ENCODE measurements at places on chromosomes 2 and 18.

DNA sequence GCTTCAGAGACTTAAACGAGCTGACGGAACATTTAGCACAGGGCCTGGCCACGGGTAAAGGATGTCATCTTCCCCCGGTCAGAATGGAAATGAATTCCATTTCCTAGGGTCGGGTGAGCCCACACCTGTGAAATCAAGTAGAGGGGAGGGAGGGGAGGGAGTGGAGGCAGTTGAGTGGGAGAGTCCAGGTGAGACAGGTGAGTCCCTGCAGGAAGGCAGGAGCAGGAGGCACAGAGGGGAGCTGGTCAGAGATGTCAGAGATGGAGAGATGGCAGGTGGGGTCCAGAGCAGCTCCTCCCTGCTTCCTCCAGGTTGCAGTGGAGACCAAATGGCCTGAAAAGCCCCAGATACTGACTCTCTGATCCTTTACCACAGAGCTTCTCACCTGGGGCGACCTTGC, 55.2 kb downstream of the SH3BP4 start:
- no peak for DNase-seq

- no peak for DNase-seq
These were observed 626.7 kb downstream of the LRRTM4 start for GRCh38 chr2:76895469-76895868.

DNA sequence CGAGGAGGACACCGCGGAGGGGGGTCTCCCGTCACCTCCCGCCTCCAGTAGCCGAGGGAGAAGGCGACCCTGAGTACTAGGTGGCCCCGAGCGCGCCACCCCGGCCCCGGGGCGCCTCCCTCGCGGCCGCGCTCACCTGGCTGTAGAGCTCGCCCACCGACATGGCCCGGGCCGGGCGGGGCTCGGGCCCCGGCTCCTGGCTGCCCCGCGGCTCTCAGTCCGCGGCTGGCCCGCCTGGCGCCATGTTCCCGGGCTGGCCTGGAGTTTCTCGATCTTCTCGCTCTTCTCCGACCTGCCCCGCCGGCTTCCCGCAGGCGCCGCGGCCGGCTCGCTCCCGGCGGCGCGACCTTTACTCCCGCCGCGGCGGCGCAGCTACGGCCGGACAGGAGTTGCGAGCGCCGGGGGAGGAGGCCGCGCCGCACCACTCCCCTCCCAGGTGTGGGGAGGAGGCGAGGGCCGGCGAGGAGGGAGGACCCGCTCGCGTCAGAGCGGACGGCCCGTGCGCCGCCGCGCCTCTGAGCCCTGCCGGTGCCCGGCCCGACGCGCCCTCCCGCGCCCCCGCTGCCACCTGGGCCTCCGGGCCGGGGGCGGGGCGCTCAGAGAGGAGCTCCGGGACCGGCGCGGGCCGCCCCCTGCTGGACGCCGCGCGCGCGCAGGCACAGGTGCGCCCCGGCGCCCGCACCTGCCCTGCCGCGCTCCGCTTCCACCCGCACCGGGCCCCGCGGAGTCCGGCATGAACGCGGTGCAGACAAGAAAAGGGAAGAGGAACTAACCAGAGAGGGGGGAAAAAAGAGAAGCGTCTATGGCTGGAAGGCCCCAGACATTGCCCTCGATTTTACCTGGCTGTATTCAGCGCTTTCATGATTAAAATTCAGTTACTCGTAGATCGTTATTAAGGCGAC, at the start of gene MYO5B:
MYO5B (minus strand) TSS at position 517 of the 902 bp plus-strand sequence; CDS start at position 163, 354 bp downstream.
- DNase-seq, result no peak

GRCh38 chr2:241656190-241656741, 18.8 kb downstream of the ATG4B start:
- no peak for DNase-seq

- no peak for DNase-seq
These were observed 26.2 kb downstream of the CEP192 start for GRCh38 chr18:13017247-13017875.

- DNase-seq, result no peak
These were observed 1612.6 kb upstream of the NXPH2 start for GRCh38 chr2:140392824-140393223.

DNA sequence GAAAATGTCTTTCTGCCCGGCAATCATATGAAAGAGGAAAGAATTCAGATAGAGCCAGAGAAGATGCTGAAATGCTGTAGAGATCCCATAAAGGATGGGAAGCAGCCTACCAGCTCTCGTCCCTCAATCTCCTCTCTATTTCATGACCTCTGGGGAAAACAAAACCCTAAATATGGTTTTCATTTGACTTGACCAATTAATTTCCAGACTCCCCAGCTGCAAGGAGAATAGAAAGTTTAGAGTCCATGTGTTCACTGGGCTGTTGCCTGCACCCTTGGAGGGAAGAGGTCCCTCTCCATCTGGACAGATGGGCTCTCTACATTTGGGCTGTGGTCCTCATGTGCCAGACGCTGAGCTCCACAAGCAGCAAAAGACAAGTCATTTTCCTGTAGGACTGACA, 40.6 kb downstream of the CAPN13 start:
- no peak for DNase-seq

GRCh38 chr2:131400849-131401248, 36.9 kb upstream of the RAB6D start:
- no peak for DNase-seq

Measured in GDM1 (cell line).